ENCODE measurements at places on chromosomes 2 and 18.
A peak's percentile ranks its signal among the peaks of the same experiment; 100 is the strongest.

DNA sequence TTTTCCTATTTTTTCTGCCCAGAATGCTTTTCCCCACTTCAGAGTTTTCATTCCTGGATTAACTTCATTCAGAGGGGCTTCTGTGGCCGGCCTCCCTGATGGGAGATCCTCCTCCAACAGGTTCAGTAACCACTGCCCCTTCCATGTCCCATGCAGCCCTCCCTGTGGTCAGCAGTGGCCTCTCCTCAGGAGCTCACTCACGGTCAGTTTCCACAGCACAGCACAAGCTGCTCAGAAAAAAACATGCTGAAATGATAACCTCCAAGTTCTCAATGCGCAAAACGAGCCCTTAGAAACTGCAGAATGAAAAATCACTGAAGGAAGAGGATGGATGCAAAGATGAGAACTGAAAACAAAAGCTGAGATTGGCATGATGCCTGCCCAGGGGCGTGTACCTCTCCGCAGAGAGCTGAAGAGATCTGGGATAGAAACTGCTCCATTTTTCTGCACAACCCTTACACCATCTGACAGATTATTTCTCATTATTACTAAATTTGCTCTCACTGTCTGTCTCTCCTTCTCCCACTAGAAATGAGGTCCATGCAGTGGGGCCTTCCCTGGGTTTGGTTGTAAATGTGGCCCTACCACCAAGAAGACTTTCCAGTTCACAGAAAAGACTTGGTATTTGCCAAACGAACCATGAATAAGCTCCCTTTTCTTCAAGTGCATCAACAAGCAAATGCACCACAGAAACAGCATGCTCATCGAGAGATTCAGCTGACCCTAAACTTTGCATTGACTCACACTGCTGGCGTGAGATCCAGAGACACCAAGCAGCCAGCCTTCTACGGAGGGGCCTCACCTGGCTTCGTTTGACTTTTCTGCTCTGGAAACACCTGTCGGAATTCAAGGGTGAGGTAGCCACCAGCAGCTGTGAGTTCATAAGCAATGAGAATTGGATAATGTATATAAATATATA lies 51.5 kb downstream of the TMEM18 start:
- DNase-seq = no peak

DNA sequence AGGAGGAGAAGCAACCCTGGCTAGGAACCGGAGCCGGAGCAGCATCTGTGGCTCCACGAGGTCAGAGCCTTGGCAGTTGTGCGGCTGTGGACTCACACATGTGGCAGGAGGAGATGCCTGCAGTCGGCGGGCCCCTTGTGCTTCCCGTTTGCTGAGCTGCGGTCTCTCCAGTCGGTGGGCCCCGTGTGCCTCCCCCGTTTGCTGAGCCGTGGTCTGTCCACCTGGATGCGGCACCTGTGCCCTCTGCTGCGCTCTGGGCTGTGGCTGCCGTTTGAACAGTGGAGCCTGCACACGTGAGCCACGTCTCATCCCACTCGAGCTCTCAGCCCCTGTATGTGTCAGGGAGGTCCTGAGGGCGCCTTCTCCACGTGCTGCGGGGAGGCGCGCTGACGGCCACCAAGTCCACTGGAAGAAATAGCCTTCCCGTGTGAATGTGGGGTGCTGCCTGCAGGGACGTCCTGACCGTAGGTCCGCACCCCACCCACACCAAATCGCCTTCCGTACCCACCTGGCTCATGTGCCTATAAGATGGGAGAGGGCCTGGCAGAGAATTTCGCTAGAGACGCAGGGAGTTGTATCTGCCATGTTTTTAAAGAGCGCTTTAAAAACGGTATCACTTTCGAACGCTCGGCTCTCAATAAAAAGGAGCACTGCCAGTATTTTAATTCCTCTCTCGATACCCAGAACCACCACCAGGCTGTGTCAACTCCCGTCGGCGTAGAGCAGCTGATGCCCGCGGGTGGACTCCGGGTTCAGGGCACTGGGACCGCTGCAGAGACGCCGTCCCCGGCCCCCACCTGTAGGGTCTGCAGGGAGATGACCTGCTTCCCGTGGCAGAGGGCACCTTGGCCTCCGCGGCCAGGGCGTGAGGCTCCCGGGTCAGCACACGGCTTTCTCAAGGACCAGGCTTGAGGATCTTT lies 117.0 kb downstream of the NFATC1 start:
- DNase-seq = peak; percentile 6

- peak; percentile 51 for DNase-seq
Measured at GRCh38 chr18:27483276-27483675, 298.2 kb upstream of the CHST9 start.

- no peak for DNase-seq
Measured at GRCh38 chr2:237971661-237972060, 4.8 kb downstream of the UBE2F start.

DNA sequence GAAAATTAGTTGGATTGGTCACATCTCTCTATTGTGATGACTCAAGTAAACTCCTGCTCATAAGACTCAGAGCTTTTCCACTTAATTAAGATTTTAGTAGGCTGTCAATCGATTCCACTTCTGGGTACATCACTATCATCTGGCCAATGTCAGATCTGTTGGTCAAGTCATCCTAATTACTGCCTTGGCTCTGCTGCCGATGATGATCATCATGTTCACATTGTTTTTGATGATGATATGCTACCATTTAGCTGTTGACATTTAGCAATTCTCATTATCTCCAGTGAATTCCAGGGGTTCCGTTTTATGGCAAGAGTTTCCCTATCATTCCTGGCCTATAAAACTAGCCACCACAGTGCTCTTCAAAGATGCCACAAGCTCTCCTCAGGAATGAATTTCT lies 253.4 kb downstream of the IKZF2 start:
- DNase-seq = no peak

DNA sequence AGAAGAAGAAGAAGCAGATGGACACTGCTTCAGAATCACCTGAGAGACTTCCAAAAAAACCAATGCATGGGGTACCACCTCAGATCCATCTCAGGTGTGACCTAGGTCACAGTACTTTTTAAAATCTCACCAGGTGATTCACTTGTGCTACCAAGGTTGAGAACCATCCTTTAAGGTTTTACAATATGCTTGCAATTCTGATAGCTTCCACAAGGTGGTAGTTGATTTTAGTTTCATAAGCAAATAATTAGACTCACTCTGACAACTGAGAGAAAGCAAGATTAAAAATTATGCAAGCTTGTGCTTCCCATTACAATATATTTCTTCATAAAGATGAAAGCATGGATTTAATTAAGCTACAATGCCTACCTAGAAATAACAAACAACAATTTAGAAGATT lies 355.1 kb downstream of the EN1 start:
- no peak for DNase-seq

- DNase-seq = no peak
Measured at GRCh38 chr2:199910338-199911051, 598 bp upstream of the C2orf69 start.

DNA sequence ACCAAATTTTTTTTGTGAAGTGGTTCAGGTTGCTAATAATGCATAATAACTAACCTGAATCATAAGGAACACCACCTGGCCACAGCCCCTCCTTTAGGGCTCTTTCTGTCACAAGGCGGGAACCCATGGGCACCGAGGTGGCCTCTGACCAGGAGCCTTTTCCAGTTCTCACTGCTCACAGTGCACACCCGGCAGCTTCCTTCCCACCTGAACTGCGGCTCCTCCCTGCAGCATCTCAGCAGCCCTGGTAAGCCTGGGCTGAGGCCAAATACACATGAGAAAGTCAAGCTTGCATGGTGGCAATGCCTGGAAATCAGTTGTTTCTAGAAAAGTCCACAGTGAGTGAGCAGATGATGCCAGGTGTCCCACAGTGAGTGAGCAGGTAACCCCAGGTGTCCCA lies 77.6 kb upstream of the SNTG2 start:
- no peak for DNase-seq

GRCh38 chr18:54094474-54094873 lies 130.0 kb downstream of the MBD2 start:
- no peak for DNase-seq

- DNase-seq = peak; percentile 50
Measured at GRCh38 chr2:134782792-134783191, 55.6 kb upstream of the ACMSD start.

- no peak for DNase-seq
Measured at GRCh38 chr2:48541666-48542389, 11.9 kb downstream of the STON1 start.

GRCh38 chr2:36798724-36799123 lies 102.2 kb downstream of the VIT start:
- DNase-seq = no peak

- DNase-seq = no peak
Measured at GRCh38 chr2:203637471-203638167, 68.8 kb upstream of the CD28 start.

GRCh38 chr2:149617476-149617875 lies 29.9 kb upstream of the MMADHC start:
- DNase-seq = no peak

- no peak for DNase-seq
Measured at GRCh38 chr2:25788457-25788856, 89.8 kb downstream of the ASXL2 start.

DNA sequence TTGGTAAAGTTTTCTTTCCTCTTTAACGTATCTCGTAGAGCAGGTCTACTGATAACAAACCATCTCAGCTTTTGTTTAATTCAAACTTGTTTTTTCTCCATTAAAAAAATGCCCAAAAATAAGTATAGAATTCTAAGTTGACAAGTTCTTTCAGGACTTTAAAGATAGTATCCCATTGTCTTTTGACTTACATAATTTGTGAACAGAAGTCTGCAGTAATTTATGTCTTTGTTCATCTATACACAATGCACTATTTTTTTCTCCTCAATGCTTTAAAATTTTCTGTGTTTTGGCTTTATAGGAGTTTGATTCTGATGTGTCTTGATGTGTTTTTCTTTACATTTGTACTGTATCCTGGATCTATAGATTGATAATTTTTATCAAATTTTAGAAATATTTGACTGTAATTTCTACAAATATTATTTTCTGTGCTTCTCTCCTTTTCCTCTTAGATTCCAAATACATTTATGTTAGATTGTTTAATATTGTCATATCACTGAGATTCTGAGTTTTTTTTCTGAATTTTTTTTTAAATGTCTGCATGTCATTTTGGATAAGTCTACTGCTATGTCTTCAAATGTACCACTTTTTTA lies 143.3 kb downstream of the FTCDNL1 start:
- no peak for DNase-seq

- no peak for DNase-seq
Measured at GRCh38 chr2:25109822-25110221, 58.6 kb downstream of the POMC start.

DNA sequence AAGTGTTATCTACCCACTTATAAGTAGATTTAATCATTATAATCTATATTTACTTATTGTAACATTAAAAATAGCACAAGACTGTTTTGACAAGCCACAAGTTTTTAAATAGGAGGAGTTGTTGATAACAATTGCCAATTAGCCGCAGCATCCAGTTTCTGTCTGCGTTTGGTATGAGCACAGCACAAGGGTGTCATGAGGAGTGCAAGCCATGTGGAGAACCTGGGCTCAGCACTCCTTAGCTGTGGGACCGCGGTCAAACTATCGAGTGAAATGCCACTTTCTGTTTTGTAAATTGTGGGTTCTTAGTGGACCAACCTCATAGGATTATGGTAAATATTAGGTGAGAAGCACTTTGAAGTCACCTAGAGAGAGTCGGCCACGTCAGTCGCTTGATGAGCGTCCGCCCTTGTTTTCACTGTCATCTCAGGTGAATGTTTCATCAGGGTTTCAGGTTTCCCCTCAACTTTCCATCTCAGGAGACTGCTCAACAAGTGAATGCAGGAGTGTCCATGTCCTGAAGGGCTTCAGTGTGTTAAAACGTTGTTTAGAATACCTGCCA lies 294.5 kb downstream of the ZNF407 start:
- DNase-seq = no peak

DNA sequence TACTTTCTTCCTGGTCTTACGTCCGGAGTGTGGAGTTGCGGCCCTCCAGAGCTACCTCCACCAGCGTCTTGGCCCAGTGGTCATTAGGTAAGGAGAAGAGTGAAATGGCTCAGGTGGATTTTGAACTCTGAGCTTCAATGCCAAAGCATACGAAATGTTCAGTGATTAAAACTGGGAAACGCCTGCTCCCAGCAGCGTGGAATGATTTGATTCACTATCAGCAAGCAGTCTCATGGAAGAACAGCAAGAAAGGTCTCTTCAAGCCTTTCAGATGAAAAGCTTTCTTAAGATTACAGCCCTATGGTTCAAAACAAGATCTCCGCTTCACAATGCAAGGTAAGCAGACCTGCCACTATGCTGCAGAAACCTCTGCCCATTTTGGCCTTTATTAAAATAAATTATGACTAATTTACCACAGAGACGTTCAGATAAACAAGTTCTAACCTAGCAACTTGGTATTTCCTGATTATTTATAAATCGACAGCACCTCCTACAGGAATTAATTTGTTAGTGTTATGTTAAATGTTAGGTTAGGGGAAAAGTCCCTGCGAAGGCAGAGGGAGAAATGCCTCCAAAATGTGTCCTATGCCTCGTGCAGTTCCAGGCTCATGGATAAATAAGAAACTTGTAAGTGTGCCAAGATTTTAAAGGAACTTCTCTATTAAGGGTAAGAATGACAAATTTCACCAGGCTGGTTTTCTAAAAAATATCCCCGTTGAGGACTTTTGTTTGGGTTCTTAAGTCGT lies 10.1 kb downstream of the SP9 start:
- DNase-seq = peak; percentile 61

- DNase-seq = no peak
Measured at GRCh38 chr2:139457873-139458272, 677.7 kb upstream of the NXPH2 start.

GRCh38 chr2:58448065-58448507 lies 207.0 kb upstream of the FANCL start:
- DNase-seq = peak; percentile 51

DNA sequence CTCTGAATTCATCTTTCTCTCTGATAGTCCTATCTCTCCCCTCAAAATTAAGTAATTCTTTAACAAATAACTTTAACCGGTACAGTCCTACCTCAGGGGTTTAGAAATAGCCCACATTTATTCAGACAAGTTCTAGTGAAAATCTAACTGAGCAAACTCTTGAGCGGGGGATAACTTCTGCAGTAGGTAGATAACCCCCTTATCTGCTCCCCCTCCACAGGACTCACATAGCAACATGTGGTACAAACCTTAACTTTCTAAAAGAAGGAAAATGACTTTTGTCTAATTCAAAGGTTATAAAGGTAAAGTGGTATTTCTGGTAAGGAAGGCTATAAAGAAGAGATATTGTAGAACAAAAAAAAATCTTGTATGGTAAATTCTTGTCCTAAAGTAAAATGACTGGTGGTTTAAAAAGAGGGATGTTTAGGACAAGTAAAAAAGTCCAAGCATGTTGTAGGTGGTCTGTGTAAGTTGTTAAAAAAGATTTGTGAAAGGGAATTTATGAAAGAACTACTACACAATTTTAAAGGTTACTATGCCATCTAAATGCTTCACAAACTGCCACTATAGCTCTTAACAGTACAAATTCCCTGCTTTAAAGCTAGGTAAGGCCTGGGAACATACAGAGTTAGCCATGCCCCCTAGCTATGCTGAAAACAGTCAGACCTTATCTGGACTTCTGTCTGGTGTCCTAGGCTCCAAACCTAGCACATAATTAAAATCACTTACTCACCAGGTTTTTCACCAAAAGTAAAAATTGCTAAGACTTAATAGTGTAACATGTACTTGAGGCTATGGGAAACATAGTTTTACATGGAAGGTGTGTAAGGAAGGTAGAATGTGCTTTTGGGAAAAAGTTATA lies 8.1 kb upstream of the RPIA start:
- no peak for DNase-seq

- DNase-seq = no peak
Measured at GRCh38 chr18:33781429-33781828, 203.4 kb downstream of the ASXL3 start.

All from HAP-1 (cell line).